ENCODE measurements at places on chromosomes 11 and 22.

DNA sequence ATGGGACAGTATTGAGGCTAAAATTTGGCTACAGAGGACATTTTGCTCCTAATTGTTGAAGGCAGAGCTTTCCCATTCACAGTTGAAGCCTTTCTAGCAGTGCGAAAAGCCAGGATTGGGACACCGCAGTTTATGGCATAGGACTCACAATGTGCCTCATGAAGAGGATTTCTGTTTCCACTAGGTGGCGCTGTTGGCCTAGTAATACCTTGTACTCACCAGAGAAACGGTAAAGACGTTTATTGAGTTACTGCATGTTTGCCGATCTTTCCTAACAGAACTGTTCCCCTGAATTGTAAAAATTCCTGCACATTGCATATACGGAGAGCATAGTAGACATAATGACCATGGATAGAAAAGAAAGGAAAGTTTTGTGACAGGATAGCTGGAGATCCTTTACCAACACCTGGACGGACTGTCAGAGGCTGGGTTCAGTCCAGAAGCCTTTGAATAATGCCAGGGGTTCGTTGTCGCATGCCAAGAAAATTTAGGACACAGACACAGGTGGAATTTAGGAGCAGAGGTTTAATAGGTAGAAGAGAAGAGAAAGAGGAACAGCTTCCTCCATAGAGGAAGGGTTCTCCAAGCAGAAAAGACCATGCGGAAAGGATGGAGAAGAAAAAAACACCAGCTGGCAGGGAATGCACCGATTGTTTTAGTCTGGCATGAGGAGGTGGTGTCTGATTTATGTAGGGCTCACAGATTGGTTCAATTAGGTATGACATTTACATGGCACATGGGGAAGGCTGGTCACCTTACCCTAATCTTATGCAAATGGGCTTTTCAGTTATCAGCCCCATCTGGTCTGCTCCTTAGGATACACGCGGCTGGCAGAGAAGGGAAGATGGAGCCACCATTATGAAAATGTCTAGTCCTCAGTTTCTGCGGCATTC is 10.8 kb upstream of the OR51D1 start:
- no peak for DNase-seq

GRCh38 chr11:70324376-70325115 is 54.1 kb downstream of the PPFIA1 start:
- DNase-seq, result peak; percentile 55

GRCh38 chr11:14894657-14895598 is 2.9 kb upstream of the CYP2R1 start:
- no peak for DNase-seq

DNA sequence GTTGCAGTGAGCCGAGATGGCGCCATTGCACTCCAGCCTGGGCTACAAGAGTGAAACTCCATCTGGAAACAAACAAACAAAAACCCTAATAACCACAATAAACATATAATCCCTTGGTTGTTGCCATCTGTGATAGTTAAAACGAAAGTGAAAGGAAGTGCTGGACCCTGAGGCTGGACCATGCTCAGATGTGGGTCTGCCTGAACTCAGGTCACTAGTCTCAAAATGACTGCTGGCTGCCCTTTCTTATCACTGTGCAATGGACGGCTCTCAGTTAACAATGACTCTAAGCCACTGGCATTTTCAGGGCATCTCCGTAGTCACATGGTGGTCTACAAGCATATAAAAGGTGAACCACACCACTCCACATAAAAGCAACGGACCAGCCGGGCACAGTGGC is 48.2 kb upstream of the FTH1 start:
- no peak for DNase-seq

GRCh38 chr11:32705309-32706033 is 89.0 kb downstream of the CCDC73 start:
- no peak for DNase-seq

DNA sequence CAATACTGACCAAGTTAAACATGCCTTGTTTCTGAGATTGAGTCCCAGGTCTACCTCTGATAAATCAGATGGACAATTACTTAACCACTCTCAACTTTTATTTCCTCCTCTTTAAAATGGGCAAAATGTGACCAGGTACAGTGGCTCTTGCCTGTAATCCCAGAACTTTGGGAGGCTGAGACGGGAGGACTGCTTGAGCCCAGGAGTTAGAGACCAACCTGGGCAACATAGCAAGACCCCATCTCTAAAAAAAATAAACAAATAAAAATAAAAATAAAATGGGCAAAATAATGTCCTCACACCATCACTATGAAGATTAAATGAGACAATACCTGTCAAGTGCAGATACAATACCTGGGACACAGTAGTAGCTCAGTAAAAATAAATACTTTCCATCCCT is 33.0 kb downstream of the FZD4 start:
- no peak for DNase-seq
